Large intestine (tissue), 12 donors: ENCODE measurements at places on chromosomes 2 and 18.

DNA sequence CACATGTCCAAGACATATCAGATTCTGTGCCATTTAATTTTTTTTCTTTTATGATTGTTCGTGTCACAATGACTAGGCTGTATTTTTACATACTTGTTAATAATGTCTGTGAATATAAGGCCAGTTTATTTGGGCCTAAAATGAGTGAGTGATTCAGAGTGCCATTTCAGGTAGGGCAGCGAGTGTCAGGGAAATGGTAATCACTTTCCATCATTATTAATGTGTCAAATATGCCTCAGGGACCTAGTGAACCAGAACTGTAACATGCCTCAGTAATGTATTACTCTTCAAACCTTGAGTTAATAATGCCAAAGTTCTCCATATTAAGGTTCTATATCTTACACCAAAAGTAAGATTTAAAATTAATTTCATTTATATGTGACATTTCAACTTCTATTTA, 8.6 kb downstream of the FAM171B start:
- H3K27ac ChIP-seq, result no peak overlapping the region
- DNase-seq, result no peak
- H3K4me1 ChIP-seq, result no peaks in the 10 kb centered on the region

DNA sequence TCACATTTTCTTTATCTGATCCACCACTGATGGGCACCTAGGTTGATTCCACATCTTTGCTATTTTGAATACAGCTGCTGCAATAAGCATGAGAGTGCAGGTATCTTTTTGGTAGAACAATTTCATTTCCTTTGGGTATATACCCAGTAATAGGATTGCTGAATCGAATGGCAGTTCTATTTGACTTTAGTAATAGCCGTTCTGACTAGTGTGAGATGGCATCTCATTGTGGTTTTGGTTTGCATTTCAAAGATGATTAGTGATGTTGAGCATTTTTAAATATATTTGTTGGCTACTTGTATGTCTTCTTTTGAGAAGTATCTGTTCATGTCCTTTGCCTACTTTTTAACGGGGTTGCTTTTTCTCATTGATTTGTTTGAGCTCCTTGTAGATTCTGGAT, 72.3 kb downstream of the CCDC138 start:
- no peaks in the 10 kb centered on the region for H3K27me3 ChIP-seq
- H3K36me3 ChIP-seq, result no peaks in the 10 kb centered on the region
- no peak overlapping the region for H3K4me3 ChIP-seq
- H3K27ac ChIP-seq, result no peak overlapping the region
- no peaks in the 10 kb centered on the region for H3K4me1 ChIP-seq

- no peak overlapping the region for H3K27ac ChIP-seq
Observed at GRCh38 chr2:233210843-233211547, 40.5 kb upstream of the ATG16L1 start.

- H3K4me3 ChIP-seq, result no peak overlapping the region
- H3K36me3 ChIP-seq, result no peaks in the 10 kb centered on the region
- no peaks in the 10 kb centered on the region for H3K27me3 ChIP-seq
Observed at GRCh38 chr2:123746006-123746405, 279.1 kb upstream of the CNTNAP5 start.

DNA sequence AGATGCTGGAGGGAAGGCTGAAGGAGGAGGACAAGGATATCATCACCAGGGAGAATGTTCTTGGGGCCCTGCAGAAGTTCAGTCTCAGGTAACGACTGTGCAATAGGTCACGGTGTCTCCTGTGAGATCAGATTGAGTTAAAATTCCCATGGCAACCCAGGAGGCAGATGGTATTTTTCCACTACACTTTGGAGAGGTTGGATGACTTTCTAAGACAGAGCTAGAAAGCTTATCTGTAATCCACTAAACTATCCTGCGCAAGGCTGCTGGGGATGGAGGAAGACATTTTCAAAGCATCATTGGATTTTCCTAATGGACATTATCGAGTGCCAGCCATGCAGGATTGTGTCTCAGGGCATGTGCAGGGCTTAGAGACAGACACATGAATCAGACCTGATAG, 74.6 kb downstream of the ARMC9 start:
- no peak overlapping the region for H3K4me3 ChIP-seq
- DNase-seq, result no peak
- H3K27me3 ChIP-seq, result no peaks in the 10 kb centered on the region
- no peak overlapping the region for H3K27ac ChIP-seq

DNA sequence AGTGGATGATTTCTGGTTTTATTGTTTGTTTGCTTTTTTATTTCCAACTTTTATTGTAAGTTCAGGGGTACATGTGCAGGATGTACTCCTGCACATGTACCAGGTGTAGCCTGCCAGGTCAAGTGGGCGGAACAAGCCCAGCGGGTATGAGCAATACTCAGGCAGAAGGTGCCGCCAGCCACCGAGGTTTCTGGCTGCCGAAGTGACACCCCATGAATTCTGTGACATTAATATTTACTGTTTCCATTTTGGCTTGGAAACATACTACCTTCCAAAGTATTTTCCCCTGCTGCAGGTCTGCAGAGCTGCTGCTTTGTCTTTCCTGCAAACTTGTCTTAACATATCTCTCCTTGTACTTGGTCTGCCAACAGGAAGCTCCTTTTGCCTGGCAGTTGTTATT, 78.5 kb downstream of the PTPN4 start:
- H3K36me3 ChIP-seq, result no peaks in the 10 kb centered on the region
- DNase-seq, result no peak
- no peaks in the 10 kb centered on the region for H3K4me1 ChIP-seq

DNA sequence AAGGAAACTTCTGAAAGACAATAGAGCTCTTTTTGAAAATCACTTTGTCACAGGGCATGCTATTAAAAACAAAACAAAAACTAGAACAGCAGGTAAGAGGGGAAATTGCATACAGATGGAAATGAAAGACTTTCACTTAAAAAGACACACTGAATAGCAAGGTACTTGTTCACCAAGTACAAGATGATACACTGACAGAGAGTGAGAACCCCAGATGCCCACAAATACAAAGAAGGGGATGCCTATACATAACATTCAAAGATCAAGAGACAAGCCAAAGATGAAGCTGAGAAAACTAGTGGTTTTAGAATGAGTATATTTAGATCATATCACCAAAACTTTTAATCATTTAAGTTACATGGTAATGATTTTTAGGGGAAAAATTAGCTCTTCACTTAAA, 60.7 kb downstream of the ASXL2 start:
- no peaks in the 10 kb centered on the region for H3K27me3 ChIP-seq
- H3K36me3 ChIP-seq, result no peaks in the 10 kb centered on the region
- DNase-seq, result no peak
- no peak overlapping the region for H3K27ac ChIP-seq
- no peak overlapping the region for H3K4me3 ChIP-seq
- no peaks in the 10 kb centered on the region for H3K4me1 ChIP-seq

DNA sequence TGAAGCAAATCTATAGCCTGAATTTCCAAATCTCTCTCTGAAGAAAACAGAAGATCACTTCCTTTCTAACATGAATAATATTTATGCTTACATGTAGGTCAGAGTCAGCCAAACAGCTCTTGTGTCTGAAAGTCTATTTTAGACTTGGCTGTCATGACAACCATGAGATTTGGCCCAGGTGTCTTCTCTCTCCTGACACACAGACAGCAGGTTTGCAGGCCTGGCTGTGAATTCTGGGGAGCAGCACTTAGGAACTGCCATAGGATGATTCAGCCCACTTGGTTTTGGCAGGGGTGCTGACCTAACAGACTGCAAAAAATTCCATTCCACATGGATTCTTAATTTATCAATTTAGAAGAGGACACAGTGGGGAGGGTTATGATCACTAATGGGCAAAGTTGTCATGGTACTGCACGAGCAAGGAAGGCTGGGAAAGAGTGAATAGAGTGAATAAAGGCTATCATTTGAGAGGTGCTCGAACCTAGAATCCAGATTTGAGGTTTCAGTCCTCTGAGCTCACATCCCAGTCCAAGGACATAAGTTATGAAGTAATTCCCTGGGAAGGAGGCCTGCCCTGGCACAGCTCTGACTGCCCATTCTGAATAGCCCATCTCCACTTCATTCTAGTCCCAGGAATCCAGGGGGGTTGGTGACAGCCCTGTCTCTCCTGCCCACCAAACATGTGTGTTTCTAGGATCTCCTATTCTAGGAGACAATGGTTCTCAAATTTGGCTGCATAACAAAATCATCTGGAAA, 453.9 kb upstream of the TRIB2 start:
- no peaks in the 10 kb centered on the region for H3K27me3 ChIP-seq
- H3K4me1 ChIP-seq, result no peaks in the 10 kb centered on the region
- DNase-seq, result peak; percentile 20
- no peak overlapping the region for H3K4me3 ChIP-seq

- no peak overlapping the region for H3K27ac ChIP-seq
- no peak overlapping the region for H3K4me3 ChIP-seq
- no peaks in the 10 kb centered on the region for H3K4me1 ChIP-seq
Observed at GRCh38 chr2:150963336-150963735, 298.3 kb downstream of the RBM43 start.

- no peak for DNase-seq
- H3K36me3 ChIP-seq, result no peaks in the 10 kb centered on the region
- H3K27me3 ChIP-seq, result no peaks in the 10 kb centered on the region
Observed at GRCh38 chr18:62519684-62520083, 3.1 kb upstream of the ZCCHC2 start.

- no peak overlapping the region for H3K4me3 ChIP-seq
- no peaks in the 10 kb centered on the region for H3K27me3 ChIP-seq
- no peak overlapping the region for H3K27ac ChIP-seq
- no peak for DNase-seq
Observed at GRCh38 chr2:142881619-142882018, 4.2 kb downstream of the KYNU start.

- H3K36me3 ChIP-seq, result no peaks in the 10 kb centered on the region
- H3K27ac ChIP-seq, result no peak overlapping the region
- peaks cover 19% of the 10 kb centered on the region for H3K27me3 ChIP-seq
- no peak overlapping the region for H3K4me3 ChIP-seq
- no peaks in the 10 kb centered on the region for H3K4me1 ChIP-seq
Observed at GRCh38 chr18:74128159-74128558, 19.5 kb downstream of the FBXO15 start.

DNA sequence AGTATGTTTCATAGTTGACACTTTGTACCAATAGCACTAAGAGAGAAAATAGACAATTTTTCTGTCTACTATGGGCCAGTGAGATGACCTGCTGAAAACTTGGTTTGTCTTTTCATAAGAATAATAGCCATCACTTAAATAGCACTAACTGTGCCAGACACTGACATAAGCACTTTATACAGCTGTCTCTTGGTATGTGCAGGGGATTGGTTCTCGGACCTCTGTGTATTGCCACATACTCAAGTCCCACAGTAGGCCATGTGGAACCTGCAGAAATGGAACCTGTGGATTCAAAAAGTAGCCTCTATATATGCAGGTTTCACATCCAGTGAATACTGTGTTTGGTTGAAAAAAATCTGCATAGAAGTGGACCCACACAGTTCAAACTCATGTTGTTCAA, 126.7 kb downstream of the XRCC5 start:
- H3K36me3 ChIP-seq, result no peaks in the 10 kb centered on the region
- H3K4me3 ChIP-seq, result no peak overlapping the region
- H3K27me3 ChIP-seq, result no peaks in the 10 kb centered on the region

- no peak overlapping the region for H3K27ac ChIP-seq
- H3K36me3 ChIP-seq, result no peaks in the 10 kb centered on the region
- no peaks in the 10 kb centered on the region for H3K4me1 ChIP-seq
Observed at GRCh38 chr18:27558388-27559155, 373.5 kb upstream of the CHST9 start.

DNA sequence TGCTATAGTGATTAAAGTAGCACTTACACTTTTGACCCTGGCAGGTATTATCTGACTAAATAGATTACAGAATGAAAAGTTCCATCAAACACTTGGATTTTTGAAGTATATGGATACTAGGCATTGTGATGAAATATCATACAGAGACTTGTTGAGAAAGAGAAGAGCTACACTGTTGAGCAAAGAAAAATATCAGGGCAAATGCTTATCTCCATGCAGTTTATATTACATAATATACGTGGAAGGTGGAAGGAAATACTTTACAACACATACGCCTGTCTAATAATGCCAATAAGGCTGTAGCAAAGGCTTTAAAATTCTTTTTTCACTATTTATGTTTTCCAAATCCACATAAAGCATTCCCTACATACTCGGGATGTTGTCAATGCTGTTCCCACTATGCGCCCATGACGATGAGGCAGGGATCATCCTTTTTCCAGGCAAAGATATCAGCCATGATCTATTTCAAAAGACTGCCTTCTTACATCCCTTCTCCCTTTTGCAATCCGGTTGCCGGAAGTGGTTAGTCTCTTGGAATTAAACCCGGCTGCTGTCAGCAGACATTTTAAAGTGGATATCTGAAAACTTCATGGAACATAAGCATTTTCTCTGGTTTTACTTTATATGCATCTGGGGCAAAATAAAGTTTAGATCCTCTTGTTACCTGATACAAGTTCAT, 92.6 kb upstream of the ITGA4 start:
- no peak overlapping the region for H3K27ac ChIP-seq
- H3K4me3 ChIP-seq, result no peak overlapping the region
- H3K4me1 ChIP-seq, result no peaks in the 10 kb centered on the region
- no peaks in the 10 kb centered on the region for H3K27me3 ChIP-seq
- no peaks in the 10 kb centered on the region for H3K36me3 ChIP-seq

GRCh38 chr2:171807119-171807518, 86.9 kb downstream of the SLC25A12 start:
- no peak for DNase-seq
- H3K4me1 ChIP-seq, result no peaks in the 10 kb centered on the region
- no peak overlapping the region for H3K4me3 ChIP-seq
- no peaks in the 10 kb centered on the region for H3K27me3 ChIP-seq
- no peaks in the 10 kb centered on the region for H3K36me3 ChIP-seq
- H3K27ac ChIP-seq, result no peak overlapping the region

- no peak overlapping the region for H3K27ac ChIP-seq
- H3K4me1 ChIP-seq, result no peaks in the 10 kb centered on the region
- H3K27me3 ChIP-seq, result no peaks in the 10 kb centered on the region
- H3K36me3 ChIP-seq, result no peaks in the 10 kb centered on the region
Observed at GRCh38 chr2:160353166-160353565, 140.4 kb downstream of the RBMS1 start.

DNA sequence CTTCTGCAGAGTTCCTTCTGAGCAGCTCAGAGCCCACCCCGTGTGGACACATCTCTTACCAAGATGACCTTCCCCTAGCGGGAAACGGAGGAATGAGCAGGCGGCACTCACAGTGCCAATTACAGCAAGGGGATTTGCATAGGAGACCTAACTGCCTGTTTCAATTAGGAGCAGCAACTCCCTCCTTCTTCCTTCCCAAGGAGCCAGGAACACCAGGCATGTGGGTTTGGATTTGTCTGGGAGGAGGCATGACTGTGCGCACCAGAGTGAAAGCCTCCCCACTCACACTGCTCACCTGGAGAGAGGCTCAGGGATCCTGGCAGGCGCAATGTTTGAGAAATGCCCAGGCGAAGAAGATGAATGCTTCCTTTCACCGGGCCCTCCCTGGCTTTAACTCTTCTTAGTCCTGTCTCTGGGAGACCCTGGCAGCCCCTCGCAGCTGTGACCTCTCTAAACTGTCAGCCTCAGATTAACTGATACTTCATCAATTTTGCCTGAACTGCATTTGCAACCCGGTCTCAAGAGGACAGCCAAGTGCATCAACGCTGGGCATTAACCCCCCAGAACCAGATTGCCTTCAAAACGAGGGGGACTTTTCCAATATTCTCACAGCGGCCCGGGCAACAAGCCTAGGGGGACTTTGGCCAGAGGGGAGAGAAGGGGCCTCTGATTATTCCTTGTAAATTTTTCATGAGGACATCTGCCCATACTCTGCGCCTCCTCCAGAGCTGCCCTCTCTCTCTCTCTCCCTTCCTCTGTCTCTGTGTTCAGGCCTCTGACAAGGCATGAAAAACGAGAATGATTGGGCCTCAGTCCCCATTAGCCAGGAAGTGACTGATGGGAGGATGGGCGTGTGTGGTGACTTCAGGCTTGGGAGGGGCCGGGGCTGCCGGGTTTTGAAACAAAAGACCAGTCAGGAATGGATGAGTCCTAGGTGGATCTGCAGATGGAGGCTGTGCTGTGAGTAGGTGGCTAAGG, 93.8 kb downstream of the CMPK2 start:
- DNase-seq, result no peak
- no peak overlapping the region for H3K27ac ChIP-seq
- peaks cover 4% of the 10 kb centered on the region for H3K4me1 ChIP-seq
- no peaks in the 10 kb centered on the region for H3K36me3 ChIP-seq
